ENCODE measurements at places on chromosomes 1 and 21. TPM values are rescaled to one million over a fixed set of nuclear protein-coding genes. Genes with fewer than 3 reads are reported as not detected.

DNA sequence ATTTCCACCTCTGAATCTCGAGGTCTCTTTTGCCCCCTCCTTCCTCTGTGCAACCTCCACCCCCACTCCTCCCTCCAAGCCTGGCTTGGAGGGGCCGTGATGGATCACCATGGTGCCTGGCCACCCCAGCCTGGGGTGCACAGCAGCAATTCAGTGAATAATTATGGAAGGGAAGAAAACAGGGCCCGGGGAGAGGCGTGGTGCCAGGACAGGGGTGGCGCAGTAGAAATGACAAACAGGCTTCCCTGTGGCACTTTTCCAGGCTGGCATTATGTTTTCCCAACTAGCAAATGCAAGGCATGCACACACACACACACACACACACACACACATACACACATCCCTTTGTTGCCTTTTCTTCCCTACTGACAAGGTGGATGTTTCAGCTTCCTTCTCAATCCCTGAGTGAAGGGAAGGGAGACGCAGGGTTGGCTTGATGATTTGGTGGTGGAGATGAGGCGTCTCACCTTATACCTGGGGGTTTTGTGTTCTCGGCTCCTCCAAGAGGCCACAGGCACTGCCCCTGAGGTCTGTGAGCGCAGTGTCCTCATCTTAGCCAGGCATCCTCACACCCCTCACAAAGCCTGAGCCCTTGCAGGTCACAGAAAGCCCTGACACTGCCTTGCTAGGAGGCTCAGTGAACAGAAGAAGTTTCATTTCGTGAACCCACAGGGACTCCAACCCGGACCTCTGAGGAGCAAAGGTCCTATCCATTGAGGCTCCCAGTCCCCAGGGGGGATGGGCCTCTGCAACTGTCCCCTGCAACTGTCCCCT, 215.8 kb downstream of the MATN1 start:
- no peak overlapping the region for H3K27ac ChIP-seq
- H3K36me3 ChIP-seq = no peaks in the 10 kb centered on the region
- no peak for DNase-seq

DNA sequence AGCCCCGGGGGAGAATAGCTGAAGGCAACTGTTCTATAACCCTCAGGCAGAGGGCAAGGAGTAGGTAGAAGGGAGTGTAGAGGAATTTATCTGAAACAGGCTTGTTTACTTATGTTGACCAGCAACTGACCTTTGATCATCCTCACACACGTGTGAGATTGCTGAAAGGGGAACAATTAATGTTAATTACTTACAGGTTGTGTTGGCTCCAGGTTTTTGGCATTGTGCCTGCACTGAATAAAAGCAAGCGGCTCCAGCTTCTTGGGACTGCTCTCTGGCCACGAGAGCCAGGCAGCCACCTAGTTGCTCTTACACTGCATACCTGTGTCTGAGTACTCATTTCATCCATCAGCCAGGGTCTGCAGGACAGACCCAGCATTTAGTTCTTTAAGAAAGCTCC, 41.3 kb upstream of the ARHGEF10L start:
- H3K27me3 ChIP-seq = peaks cover 9% of the 10 kb centered on the region
- no peaks in the 10 kb centered on the region for H3K4me1 ChIP-seq
- H3K4me3 ChIP-seq = no peak overlapping the region
- H3K36me3 ChIP-seq = no peaks in the 10 kb centered on the region
- H3K27ac ChIP-seq = no peak overlapping the region
- DNase-seq = no peak

DNA sequence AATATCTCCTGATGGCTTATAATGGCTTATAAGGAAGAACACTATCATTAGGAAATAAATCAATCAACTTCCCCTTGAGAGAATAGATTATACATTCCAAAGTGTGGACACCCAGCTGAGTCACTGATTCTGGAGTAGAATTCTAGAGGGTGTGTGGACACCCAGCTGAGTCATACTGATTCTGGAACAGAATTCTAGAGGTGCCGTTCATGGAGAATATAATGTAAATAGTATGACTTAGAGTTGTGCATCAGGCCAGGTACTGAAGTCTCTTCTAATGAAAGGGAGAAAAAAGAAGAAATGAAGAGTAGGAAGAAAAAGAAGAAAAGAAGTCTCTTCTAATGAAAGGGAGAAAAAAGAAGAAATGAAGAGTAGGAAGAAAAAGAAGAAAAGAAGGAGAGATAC, 2.4 kb upstream of the USP33 start:
- H3K27ac ChIP-seq = no peak overlapping the region
- peaks cover 4% of the 10 kb centered on the region for H3K4me1 ChIP-seq
- no peaks in the 10 kb centered on the region for H3K27me3 ChIP-seq
- H3K4me3 ChIP-seq = no peak overlapping the region
- DNase-seq = no peak

GRCh38 chr21:28904961-28905435, 87.7 kb downstream of the LTN1 start:
- no peaks in the 10 kb centered on the region for H3K36me3 ChIP-seq
- H3K27me3 ChIP-seq = no peaks in the 10 kb centered on the region
- DNase-seq = no peak
- H3K27ac ChIP-seq = no peak overlapping the region
- no peak overlapping the region for H3K4me3 ChIP-seq

- no peaks in the 10 kb centered on the region for H3K27me3 ChIP-seq
- DNase-seq = no peak
- no peak overlapping the region for H3K27ac ChIP-seq
- no peaks in the 10 kb centered on the region for H3K36me3 ChIP-seq
Measured at GRCh38 chr1:63537940-63538339, 14.6 kb downstream of the EFCAB7 start.

GRCh38 chr1:37147392-37147831, 113.1 kb upstream of the GRIK3 start:
- DNase-seq = no peak
- no peaks in the 10 kb centered on the region for H3K4me1 ChIP-seq
- H3K27ac ChIP-seq = no peak overlapping the region

GRCh38 chr1:65955071-65955470, 162.4 kb downstream of the PDE4B start:
- DNase-seq = no peak
- no peak overlapping the region for H3K4me3 ChIP-seq
- no peaks in the 10 kb centered on the region for H3K27me3 ChIP-seq
- H3K36me3 ChIP-seq = no peaks in the 10 kb centered on the region
- H3K27ac ChIP-seq = no peak overlapping the region
- H3K4me1 ChIP-seq = no peaks in the 10 kb centered on the region

GRCh38 chr1:22654692-22655091, 1.7 kb downstream of the C1QB start:
- no peaks in the 10 kb centered on the region for H3K4me1 ChIP-seq
- no peaks in the 10 kb centered on the region for H3K36me3 ChIP-seq
- peaks cover 41% of the 10 kb centered on the region for H3K27me3 ChIP-seq
- DNase-seq = no peak
- H3K4me3 ChIP-seq = no peak overlapping the region

GRCh38 chr1:156877433-156878170, 15.9 kb upstream of the PEAR1 start:
- DNase-seq = no peak
- no peak overlapping the region for H3K27ac ChIP-seq
- peaks cover 29% of the 10 kb centered on the region for H3K27me3 ChIP-seq
- H3K36me3 ChIP-seq = no peaks in the 10 kb centered on the region

DNA sequence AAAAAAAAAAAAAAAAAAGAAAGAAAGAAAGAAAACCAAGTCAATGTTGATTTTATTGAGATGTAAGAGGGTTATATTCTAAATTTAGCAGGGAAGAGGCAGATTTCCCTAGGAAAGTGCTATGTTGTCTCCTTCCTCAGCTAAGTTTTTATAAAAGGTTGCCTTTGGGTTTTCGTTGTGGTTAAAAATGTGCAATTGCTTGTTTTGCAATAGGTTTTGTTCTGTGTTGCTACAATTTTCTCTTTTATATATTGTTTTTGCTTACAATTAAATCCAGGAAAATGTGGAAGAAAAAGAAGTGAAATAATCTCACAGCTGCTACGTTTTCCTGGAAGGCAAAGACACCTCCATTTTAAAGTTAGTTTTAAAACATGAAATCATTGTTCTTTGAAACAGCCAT, 136.7 kb upstream of the C1orf105 start:
- H3K27me3 ChIP-seq = no peaks in the 10 kb centered on the region
- no peak overlapping the region for H3K27ac ChIP-seq
- peaks cover under 1% of the 10 kb centered on the region for H3K4me1 ChIP-seq
- H3K36me3 ChIP-seq = no peaks in the 10 kb centered on the region
- no peak for DNase-seq

GRCh38 chr1:23354245-23354644, 10.2 kb upstream of the HNRNPR start:
- no peaks in the 10 kb centered on the region for H3K27me3 ChIP-seq
- no peak for DNase-seq
- no peaks in the 10 kb centered on the region for H3K4me1 ChIP-seq
- peaks cover 14% of the 10 kb centered on the region for H3K36me3 ChIP-seq
- no peak overlapping the region for H3K27ac ChIP-seq
- H3K4me3 ChIP-seq = no peak overlapping the region

- H3K36me3 ChIP-seq = no peaks in the 10 kb centered on the region
- H3K4me3 ChIP-seq = no peak overlapping the region
- no peaks in the 10 kb centered on the region for H3K27me3 ChIP-seq
Measured at GRCh38 chr1:66712839-66713238, 39.4 kb upstream of the DYNLT5 start.

GRCh38 chr1:204169858-204170257, 3.7 kb upstream of the REN start:
- DNase-seq = no peak
- no peak overlapping the region for H3K4me3 ChIP-seq
- H3K4me1 ChIP-seq = peaks cover 16% of the 10 kb centered on the region
- H3K27me3 ChIP-seq = no peaks in the 10 kb centered on the region
- no peaks in the 10 kb centered on the region for H3K36me3 ChIP-seq
- no peak overlapping the region for H3K27ac ChIP-seq

- no peak overlapping the region for H3K27ac ChIP-seq
- peaks cover 40% of the 10 kb centered on the region for H3K27me3 ChIP-seq
- no peak overlapping the region for H3K4me3 ChIP-seq
- H3K4me1 ChIP-seq = no peaks in the 10 kb centered on the region
Measured at GRCh38 chr1:183349201-183349711, 68.9 kb downstream of the NMNAT2 start.

- no peaks in the 10 kb centered on the region for H3K27me3 ChIP-seq
- DNase-seq = no peak
- peaks cover 27% of the 10 kb centered on the region for H3K4me1 ChIP-seq
- H3K36me3 ChIP-seq = no peaks in the 10 kb centered on the region
- no peak overlapping the region for H3K4me3 ChIP-seq
Measured at GRCh38 chr1:219517031-219517430, 95.9 kb downstream of the ZC3H11B start.

- no peak for DNase-seq
- H3K27me3 ChIP-seq = no peaks in the 10 kb centered on the region
- H3K4me1 ChIP-seq = no peaks in the 10 kb centered on the region
- H3K4me3 ChIP-seq = no peak overlapping the region
- H3K36me3 ChIP-seq = peaks cover 20% of the 10 kb centered on the region
Measured at GRCh38 chr1:6827079-6827478, 41.8 kb downstream of the CAMTA1 start.

DNA sequence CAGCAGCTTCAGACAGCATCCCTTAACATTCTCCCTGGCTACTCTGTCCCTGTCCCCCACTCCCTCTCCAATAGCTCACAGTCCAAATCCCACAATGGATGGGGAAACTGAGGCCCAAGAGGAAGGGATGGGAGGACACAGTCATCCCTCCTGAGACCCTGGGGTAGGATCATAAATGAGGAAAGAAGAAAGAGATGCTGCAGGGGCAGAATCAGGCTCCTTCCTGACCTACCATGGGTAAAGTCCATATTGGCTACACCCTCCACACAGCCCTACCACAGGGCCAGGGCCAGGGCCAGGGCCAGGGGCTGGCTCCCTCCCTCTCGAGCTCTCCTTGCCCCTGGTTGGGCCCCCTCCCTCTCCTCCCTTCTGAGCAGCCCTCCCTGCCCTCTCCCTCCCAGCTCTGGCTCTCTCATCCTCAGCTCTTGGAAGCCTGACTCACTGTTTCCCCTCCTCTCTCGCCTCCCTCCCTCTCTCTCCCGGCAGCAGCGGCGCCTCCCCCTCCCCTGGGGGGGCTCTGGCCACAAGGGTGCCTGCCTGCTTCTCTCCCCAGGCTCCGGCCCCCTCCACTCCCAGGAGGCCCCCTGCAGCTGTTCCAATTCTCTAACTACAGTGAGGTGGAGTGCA, 4.9 kb downstream of the AHDC1 start:
- DNase-seq = peak; percentile 46
- H3K4me1 ChIP-seq = peaks cover 52% of the 10 kb centered on the region
- peaks cover 9% of the 10 kb centered on the region for H3K36me3 ChIP-seq
- H3K27me3 ChIP-seq = no peaks in the 10 kb centered on the region
- H3K27ac ChIP-seq = no peak overlapping the region

GRCh38 chr21:45572783-45573451, 30.7 kb upstream of the SLC19A1 start:
- no peaks in the 10 kb centered on the region for H3K27me3 ChIP-seq
- DNase-seq = no peak
- H3K4me3 ChIP-seq = peak overlapping the region; percentile 32
- peaks cover 59% of the 10 kb centered on the region for H3K4me1 ChIP-seq
- peaks cover 21% of the 10 kb centered on the region for H3K36me3 ChIP-seq
- H3K27ac ChIP-seq = peak overlapping the region; percentile 95

- no peak overlapping the region for H3K4me3 ChIP-seq
- peaks cover 12% of the 10 kb centered on the region for H3K27me3 ChIP-seq
- no peak overlapping the region for H3K27ac ChIP-seq
- no peaks in the 10 kb centered on the region for H3K36me3 ChIP-seq
- H3K4me1 ChIP-seq = peaks cover 2% of the 10 kb centered on the region
- DNase-seq = no peak
Measured at GRCh38 chr1:11473491-11474034, 5.4 kb upstream of the DISP3 start.

GRCh38 chr1:51310871-51311613, 19.3 kb downstream of the TTC39A start:
- no peak overlapping the region for H3K4me3 ChIP-seq
- H3K27me3 ChIP-seq = no peaks in the 10 kb centered on the region
- no peaks in the 10 kb centered on the region for H3K36me3 ChIP-seq
- H3K4me1 ChIP-seq = peaks cover 10% of the 10 kb centered on the region
- H3K27ac ChIP-seq = no peak overlapping the region

DNA sequence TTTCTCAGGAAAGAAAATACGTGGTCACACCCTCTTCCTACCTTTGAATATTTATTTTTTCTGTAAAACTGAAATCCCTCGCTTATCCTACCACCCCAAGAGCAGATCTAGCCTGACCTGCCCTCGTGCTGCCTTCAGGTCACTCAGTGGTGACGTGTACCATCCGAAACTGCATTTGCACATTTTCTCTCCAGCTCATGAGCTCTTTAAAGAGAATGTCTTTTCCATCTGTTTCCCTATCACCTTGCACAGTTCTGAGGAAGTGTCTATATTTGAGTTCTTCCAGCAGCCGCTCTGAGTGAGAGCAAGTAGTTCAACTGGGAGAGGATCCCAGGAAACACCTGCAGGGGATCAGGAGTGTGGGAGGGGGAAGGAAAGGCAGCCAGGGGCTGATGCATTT, 91.7 kb downstream of the OMA1 start:
- H3K4me1 ChIP-seq = no peaks in the 10 kb centered on the region
- H3K36me3 ChIP-seq = no peaks in the 10 kb centered on the region
- no peak for DNase-seq
- H3K27me3 ChIP-seq = 0 out of 2 replicates have a peak, but pooled peaks cover 12% of the 10 kb centered on the region
- H3K4me3 ChIP-seq = no peak overlapping the region
- H3K27ac ChIP-seq = no peak overlapping the region

GRCh38 chr1:48878191-48878940, 101.7 kb upstream of the BEND5 start:
- H3K4me3 ChIP-seq = no peak overlapping the region
- DNase-seq = peak; percentile 18
- no peaks in the 10 kb centered on the region for H3K27me3 ChIP-seq
- no peak overlapping the region for H3K27ac ChIP-seq
- 0 out of 2 replicates have a peak, but pooled peaks cover 4% of the 10 kb centered on the region for H3K4me1 ChIP-seq

The CELSR2 gene
- not detected for total RNA-seq

The CHIA gene
- not detected for total RNA-seq

The WNT4 gene
- not detected for total RNA-seq

The LEMD1 gene
- not detected for total RNA-seq

The TRPM2 gene
- 16.1 TPM for total RNA-seq

The CYP4Z1 gene
- total RNA-seq = not detected

The CYYR1 gene
- 22.3 TPM for total RNA-seq

The F5 gene
- total RNA-seq = not detected

The IL6R gene
- 22.4 TPM for total RNA-seq

Data from SJSA1 (cell line).